Urinary bladder (tissue), 4 donors: ENCODE measurements at places on chromosomes 2 and 18.

GRCh38 chr18:10490401-10491165, 35.2 kb upstream of the NAPG start:
- no peak for DNase-seq

GRCh38 chr2:205267323-205267722, 415.0 kb upstream of the NRP2 start:
- no peak for DNase-seq

DNA sequence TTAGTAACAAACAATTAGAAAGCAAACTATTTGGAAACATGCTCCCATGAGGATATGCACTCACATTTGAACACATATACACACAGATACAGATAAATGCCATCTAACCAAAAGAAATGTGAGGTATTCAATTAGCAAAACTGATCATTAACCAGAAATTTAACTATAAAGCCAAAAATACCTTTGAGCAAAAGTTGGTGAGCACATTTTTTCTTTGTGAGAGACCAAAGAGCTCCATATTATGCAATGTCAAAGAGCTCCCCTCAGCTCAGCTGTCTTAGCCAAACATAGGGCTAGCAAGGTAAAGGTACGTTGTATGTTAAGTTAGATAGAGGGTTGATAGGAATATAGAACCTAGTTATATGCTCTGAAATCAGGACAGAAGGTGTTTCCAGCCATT, 43.8 kb downstream of the CYBRD1 start:
- DNase-seq = no peak

GRCh38 chr2:112162341-112162740, 24.2 kb downstream of the FBLN7 start:
- no peak for DNase-seq

DNA sequence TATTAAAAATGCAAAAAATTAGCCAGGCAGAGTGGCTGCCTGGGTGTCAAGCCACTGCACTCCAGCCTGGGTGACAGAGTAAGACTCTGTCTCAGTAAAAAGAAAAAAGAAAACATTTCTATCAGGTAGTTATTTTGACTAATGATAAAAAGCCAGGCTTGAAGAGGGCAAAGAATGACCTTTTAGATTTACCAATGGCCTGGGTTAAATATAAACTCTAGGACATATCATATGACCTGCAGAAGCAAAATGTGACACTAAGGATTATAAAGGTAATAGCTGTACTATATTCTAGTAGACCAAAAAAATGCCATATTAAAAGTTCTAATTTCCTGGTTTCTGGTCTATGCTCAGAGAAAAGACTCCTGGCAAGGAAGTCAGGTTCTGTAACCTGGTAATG, 16.1 kb upstream of the STAMBP start:
- DNase-seq = no peak

GRCh38 chr2:133437492-133437891, 130.8 kb downstream of the NCKAP5 start:
- no peak for DNase-seq

- no peak for DNase-seq
These were observed 14.4 kb downstream of the AFG3L2 start for GRCh38 chr18:12362473-12363174.

- no peak for DNase-seq
These were observed 9.4 kb upstream of the CEP68 start for GRCh38 chr2:65046633-65047407.

DNA sequence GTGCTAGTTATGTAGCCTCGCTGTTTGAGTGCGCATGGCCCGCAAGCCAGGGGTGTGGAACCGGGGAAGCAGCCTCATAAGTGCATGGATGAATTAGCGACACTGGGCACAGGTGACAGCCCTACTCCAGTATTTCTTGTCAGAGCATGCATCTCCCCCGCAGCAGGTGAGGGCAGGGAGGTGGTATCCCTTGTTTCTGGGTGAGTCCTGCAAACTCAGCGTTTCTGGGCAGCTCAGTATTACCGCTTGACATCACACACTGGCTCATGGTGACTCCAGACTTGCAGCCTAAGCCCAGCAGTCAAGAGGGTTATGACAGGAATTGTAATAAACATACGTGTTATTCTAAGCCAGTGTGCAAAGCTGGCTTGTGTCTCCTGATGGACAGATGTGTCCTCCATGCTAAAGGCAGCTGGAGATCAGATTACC, 2.5 kb downstream of the CABLES1 start:
- no peak for DNase-seq

GRCh38 chr18:59353079-59353680, 5.9 kb downstream of the LMAN1 start:
- DNase-seq = no peak

- no peak for DNase-seq
These were observed 254.3 kb downstream of the RBM43 start for GRCh38 chr2:151007365-151007764.

DNA sequence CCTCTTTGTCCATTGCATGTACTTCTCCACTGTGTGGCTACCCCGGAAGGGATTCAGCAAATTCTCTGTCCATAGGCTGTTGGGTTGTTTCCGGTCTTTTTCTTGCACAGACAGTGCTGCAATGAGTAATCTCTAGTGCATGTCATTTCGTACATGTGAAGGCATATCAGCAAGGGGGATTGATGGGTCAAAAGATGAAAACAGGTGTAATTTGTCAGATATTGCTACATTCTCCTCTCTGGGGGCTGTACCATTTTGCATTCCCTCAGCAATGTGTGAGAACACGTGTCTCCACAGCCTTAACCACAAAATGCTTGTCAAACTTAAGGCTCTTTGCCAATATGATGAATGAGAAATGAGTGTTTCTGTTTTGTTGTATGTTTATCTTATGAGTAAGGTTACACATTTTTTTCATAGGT, 60.5 kb downstream of the KLHL29 start:
- DNase-seq = no peak

DNA sequence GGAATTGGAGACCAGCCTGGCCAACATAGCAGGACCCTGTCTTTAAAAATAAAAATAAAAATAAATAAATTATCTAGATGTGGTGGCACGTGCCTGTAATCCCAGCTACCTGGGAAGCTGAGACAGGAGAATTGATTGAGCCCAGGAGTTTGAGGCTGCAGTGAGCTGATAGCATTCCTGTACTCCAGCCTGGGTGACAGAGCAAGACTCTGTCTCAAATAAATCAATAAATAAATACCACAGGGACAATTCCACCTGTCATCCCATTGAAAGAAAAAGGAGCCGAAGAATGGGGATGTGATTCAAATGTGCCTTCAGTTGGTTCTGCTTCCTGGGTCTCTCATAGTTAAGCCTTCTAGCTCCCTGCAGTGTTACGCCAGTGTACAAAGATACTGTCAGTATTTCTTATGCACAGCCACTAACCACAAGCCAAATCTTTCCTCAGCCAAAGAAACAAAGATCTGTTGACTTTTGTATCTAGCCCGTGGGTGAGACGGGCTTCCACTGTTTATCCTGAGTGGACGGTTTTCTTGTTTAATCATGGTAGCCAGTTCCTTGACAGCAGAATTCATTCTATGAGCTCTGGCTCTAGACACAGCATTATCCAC, 12.6 kb downstream of the LGALSL start:
- DNase-seq = no peak

DNA sequence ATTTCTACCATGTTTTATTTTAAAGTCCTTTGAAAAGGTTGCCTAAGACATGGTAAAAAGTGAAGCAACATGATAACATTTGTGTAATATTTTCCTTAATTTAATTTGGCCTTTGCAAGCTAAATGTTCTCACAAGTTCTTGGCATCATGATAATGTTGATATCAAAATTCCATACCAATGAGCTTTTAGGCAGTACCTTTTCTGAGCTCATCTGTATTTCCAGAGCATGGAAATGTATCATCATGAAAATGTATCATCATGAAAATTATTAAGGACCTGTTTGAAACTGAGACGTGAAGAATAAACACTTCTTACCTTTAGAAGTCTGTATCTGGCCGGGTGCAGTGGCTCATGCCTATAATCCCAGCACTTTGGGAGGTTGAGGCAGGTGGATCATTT, 73.8 kb downstream of the VWC2L start:
- no peak for DNase-seq

DNA sequence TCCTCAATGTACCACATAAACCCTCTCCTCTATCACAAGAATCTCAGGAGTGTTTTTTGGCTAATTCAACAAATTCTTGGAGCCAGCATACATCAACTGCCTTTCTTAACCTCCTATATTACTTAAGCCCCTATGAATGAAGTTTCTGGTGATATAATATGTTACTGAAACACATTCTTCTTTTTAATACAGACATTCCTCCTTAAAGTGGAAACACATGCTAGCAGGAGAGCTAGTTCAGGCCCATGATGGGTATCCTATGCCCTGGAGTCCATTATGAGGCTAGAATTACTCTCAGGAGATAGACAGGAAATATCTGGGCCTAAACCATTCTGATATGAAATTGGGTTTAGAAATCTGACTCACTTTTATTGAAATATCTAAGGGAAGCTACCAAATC, 26.6 kb upstream of the RMDN2 start:
- no peak for DNase-seq

DNA sequence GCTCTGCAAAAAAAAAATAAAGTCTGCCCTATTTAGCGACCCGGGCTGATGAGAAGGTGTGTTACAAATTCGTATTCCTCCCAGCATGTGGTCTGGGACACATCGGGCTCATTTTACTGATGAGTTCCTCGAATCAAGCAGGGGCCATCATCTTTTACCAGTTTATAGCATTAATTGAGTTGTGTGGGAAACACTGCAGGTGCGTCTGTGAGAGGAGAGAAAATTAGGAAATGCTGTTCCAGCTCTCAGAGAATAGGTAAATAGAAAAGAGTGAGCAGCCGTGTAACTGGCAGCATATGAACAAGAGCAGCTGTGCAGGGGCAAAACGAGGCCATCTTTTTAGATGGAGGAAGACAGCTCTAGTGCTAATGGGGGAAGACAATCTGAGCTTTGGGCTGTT, 216.7 kb downstream of the SETBP1 start:
- DNase-seq = no peak

DNA sequence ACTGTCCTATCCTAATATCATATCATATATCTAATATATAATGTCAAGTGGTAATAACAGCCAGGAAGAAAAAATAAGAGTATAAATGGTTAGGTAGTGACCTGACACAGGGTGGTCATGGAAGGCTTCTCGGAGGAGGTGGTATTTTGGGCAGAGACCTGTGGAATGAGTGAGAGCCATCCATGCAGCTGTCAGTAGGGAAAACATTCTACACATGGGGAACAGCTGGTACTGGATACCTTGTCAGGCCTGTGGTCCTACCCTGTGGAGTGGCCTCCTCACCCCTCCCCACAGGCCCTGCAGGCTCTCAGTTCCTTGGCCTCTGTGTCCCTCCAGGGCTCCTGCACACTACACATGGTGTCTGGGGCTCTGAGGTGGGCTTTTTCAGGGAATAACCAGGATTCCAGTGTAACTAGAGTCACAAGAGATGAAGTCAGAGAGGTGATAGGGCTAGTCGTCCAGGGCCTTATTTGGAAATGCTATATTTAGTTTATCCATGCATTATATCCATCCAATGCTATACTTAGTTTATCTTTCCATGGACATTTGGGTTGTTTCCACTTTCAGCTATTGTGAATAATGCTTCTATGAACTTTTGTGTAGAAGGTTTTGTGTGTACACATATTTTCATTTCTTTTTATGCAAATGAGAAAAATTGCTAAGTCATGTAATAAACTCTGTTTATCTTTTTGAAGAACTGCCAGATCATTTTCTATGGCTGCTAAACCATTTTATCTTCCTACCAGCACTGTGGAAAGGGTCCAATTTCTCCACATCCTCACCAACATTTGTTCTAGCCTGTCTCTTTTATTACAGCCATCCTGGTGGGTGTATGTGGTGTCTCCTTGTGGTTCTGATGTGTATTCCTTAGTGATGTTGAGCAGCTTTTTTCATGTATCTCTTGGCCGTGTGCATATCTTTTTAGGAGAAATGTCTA, 75.6 kb downstream of the TPGS2 start:
- no peak for DNase-seq

GRCh38 chr2:21330786-21331391, 207.1 kb downstream of the TDRD15 start:
- DNase-seq = no peak

- no peak for DNase-seq
These were observed 49.3 kb upstream of the ROCK2 start for GRCh38 chr2:11393711-11394236.

DNA sequence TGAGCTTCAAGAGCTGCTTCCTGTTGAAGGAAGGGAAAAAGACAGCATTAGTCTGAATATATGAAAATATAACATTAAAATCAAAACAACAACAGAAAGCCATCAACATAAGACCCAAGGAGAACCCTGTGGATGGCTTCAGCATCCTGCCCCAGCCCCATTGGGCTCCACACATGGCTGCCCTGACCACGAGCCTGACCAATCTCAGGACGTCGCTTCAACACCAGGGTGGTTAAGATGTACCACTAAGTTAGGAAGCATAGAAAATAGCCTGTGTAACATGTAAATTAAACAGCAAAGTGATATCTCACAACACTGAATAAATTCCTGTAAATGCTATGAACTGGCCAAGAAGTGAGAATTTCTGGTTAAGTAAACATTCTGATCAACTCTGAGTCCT, 77.2 kb upstream of the CD226 start:
- DNase-seq = no peak

GRCh38 chr2:238286551-238286950, 1.9 kb downstream of the PER2 start:
- peak; percentile 8 for DNase-seq

- DNase-seq = no peak
These were observed 62.2 kb downstream of the PTRHD1 start for GRCh38 chr2:24731040-24731439.

DNA sequence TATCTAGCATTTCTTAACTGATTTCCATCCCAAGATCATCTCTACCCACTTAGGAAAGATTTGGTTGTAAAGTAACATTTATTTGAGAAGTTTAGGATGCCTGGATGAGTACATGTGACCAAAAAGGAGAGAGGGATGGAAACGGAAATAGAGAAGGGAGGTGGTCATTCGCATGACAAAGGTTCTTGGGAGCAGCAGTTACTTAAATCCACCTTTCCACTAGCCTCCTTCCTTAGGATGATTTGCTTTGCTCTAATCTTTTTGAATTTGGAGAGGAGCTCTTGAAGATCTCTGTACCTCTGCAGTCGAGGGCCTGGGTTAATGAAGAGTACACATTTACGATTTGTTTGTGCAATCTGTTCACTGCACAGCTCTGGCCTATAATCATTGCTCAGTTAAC, 623.5 kb downstream of the EPHA4 start:
- DNase-seq = no peak

DNA sequence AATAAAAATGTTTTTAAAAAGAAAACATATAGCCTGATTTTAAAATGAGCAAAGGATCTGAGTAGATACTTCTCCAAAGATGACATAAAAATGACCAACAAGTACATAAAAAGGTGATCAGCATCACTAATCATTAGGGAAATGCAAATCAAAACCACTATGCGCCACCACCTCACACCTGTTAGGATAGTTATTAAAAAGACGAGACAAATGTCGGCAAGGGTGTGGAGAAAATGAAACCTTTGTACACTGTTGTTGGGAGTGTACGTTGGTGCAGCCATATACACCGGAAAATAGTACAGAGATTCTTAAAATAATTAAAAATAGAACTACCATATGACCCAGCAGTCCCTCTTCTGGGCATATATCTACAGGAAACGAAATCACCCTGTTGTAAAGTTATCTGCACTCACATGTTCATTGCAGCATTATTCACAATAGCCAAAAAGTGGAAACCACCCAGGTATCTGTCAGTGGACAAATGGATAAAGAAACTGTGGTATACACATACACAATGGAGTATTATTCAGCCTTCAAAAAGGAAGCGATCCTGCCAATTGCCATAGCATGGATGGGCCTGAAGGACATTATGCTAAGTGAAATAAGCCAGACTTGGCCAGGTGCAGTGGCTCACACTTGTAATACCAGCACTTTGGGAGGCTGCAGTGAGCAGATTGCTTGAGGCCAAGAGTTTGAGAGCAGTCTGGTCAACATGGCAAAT, 91.6 kb downstream of the PRKRA start:
- DNase-seq = no peak
